ENCODE measurements at places on chromosomes 16 and 17.
A peak's percentile ranks its signal among the peaks of the same experiment; 100 is the strongest.

GRCh38 chr16:84278968-84279367 lies 15.7 kb upstream of the WFDC1 start:
- DNase-seq, result no peak
- peaks cover 4% of the 10 kb centered on the region for H3K27me3 ChIP-seq
- H3K4me3 ChIP-seq, result no peak overlapping the region
- H3K36me3 ChIP-seq, result no peaks in the 10 kb centered on the region
- H3K4me1 ChIP-seq, result no peaks in the 10 kb centered on the region

- no peaks in the 10 kb centered on the region for H3K27me3 ChIP-seq
- H3K36me3 ChIP-seq, result no peaks in the 10 kb centered on the region
- DNase-seq, result no peak
These were observed 7.4 kb downstream of the NTHL1 start for GRCh38 chr16:2040041-2040786.

DNA sequence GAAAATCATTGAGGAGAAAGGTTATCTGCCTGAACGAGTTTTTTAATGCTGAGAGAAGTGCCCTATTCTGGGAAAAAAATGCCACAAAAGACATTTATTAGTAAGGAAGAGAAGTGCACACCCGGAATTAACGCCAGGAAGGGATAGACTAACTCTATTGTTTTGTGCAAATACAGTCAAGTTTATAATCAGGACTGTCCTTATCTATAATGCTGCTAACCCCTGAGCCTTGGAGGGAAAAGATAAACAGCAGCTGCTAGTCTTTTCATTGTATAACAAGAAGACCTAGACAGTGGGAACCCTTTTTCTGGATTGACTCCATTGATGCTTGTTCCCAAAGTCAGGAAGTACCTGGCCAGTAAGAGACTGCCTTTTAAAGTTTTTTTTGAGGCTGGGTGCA lies 26.5 kb downstream of the BCAS3 start:
- H3K36me3 ChIP-seq, result peaks cover 2% of the 10 kb centered on the region
- H3K4me1 ChIP-seq, result no peaks in the 10 kb centered on the region
- no peak overlapping the region for H3K27ac ChIP-seq
- no peak overlapping the region for H3K4me3 ChIP-seq

DNA sequence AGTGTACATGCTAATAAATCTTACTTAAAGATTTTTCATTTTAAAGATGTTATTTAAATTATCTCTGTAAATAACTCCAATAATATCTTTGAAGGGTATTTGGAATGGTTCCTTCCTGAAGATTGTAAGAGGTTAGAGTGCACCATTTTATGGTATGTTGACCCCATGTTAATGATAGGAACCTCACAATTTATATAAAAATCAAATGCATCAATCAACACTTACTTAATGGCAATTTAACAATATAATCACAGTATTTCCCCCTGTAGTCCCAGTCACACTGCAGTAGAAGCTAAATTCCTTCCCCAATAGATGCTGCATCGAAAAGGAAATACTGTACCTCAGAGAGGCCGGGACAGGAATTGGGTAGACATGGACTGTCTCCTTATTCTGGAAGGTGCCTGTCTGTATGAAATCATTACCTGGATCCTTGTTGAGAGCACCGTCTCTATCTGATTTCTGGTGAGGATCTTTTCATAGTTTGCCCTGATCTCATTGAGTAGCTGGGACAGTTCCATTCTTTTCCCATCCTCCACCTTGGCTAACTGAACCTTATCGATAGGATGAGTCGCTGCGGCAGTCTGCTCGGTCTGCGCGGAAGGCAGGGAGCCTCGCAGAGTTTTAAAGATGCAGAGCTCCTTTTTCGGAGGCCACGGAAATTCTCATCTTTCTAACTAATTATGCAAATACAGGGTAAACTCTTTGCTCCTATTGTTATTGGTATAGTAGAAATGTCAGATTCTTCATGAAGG lies at the start of gene KRT222:
TSS of gene KRT222 (minus strand) at position 596 of the 752 bp plus-strand sequence. CDS start at position 518, 78 bp downstream.
- no peak within 1 kb of the TSS for H3K27ac ChIP-seq
- peak within 1 kb of the TSS; percentile 51 for H3K4me3 ChIP-seq
- H3K36me3 ChIP-seq, result no peaks in the 10 kb centered on the region
- no peak for DNase-seq
- peaks cover 29% of the 10 kb centered on the region for H3K27me3 ChIP-seq
- H3K4me1 ChIP-seq, result peaks cover 9% of the 10 kb centered on the region

- H3K4me3 ChIP-seq, result no peak overlapping the region
- H3K27ac ChIP-seq, result no peak overlapping the region
- no peak for DNase-seq
- H3K4me1 ChIP-seq, result peaks cover 8% of the 10 kb centered on the region
- peaks cover 17% of the 10 kb centered on the region for H3K27me3 ChIP-seq
These were observed 1.6 kb downstream of the OSGIN1 start for GRCh38 chr16:83954577-83955016.

DNA sequence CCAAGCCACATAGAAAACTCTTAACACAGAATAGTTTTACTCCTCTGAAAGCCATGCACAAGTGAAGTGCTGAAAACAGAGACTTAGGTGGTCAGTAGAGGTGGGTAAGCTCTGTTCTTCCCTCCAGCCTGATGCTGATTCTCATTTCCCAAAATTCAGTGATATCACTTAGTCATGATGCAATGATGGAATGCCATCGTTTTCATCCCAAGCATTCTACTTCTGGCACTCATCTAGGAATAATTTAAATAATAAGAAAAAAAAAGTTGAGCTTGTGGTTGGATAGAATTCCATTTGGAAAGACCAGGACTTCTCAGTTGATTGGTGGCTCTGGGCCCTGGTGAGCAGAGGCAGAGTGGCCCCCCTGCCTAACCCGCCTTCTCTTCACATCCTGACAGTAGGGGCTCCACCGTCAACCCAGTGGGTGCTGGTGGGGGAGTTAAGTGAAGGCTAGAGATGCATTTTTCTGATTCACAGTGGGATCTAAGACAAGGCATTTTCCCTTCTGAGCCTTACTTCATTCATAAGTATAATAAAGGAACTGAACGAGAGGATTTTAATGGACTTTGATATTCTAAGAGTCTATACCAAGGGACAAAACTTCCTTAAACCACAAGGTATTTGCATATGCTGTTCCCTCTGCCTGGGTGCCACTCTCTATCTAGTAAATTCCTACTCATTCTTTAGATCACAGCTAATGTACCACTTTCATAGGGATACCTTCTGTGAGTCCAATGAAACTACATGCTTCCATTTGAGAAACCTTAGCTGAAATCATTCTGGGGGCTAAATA lies 310.3 kb upstream of the DYNLRB2 start:
- no peak overlapping the region for H3K27ac ChIP-seq
- no peaks in the 10 kb centered on the region for H3K36me3 ChIP-seq
- H3K4me3 ChIP-seq, result no peak overlapping the region
- no peaks in the 10 kb centered on the region for H3K27me3 ChIP-seq

- peak overlapping the region; percentile 86 for H3K27ac ChIP-seq
- peaks cover 8% of the 10 kb centered on the region for H3K36me3 ChIP-seq
- DNase-seq, result peak; percentile 76
- peak overlapping the region; percentile 38 for H3K4me3 ChIP-seq
- peaks cover 83% of the 10 kb centered on the region for H3K4me1 ChIP-seq
- H3K27me3 ChIP-seq, result no peaks in the 10 kb centered on the region
These were observed 57.0 kb downstream of the PITPNC1 start for GRCh38 chr17:67434061-67434525.

DNA sequence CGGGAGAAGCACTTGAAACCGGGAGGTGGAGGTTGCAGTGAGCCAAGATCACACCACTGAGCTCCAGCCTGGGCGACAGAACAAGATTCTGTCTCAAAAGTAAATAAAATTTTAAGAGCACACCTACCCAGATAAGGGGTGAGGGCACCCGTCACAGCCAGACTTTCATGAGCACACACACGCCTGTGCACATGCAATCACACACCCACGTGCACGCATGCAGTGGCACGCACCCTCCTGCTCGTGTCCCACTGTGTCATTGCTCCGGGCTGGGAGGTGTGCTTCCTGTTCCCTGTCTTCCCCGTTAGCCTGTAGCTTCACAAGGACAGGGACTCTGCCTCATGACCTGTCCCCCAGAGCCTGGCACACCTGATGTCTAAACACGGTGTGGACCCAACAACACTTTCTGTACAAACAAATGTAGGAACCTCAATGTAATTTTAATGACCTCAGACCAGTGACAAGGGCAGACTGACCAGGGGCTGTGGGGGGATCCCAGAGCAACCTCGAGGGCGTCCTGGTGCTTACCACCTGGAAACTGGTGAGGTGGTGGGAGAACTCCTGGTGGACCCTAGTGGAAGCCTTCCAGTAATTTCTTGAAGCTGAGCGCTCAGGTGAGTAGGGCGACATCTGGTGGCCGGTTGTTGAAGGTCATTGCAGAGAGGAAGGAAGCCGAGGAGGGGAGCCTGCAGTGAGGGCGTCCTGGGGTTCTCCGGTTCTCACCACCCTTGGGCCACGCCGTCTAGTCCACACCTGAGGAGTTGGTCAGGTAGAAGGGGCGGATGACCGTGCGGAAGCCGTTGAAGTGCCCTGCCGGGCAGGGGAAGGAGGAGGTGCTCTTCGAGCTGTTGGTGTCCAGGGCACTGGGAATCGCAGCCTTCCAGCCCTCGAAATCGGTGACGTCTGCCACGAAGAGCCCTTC lies 8.6 kb downstream of the LGALS3BP start:
- peaks cover 5% of the 10 kb centered on the region for H3K4me1 ChIP-seq
- H3K36me3 ChIP-seq, result peaks cover 3% of the 10 kb centered on the region
- no peak overlapping the region for H3K4me3 ChIP-seq
- peak; percentile 91 for DNase-seq

DNA sequence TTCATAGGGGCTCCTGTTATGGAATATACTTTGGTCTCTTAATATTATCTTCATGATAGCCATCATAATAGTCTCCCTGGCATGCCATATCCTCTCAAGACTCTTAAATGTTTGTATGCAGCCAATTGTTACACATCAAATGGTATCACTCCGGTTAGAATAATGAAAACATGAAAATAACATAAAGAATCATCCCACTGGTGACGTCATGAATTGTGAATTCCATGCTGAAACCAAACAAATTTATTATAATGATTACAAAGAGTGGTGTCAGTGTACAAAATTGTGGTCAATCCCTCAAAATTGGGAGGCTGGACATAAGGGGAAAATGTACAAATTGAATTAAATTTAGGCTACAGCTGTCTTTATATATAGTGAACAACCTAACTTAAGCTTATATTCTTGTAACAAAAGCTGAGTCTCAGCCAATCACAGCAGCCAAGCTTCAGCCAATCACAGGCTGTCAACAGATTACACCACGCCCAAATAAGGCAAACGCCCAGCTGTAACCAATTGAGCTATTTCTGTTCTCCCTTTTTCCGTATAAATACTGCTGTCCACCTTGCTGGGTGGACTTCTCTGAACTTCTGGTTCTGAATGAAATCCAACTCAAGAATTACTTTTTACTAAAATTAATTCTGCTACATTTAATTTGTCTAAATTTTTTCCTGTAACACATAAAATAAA lies 156.1 kb downstream of the CHD9NB start:
- H3K4me3 ChIP-seq, result no peak overlapping the region
- H3K27ac ChIP-seq, result no peak overlapping the region
- no peaks in the 10 kb centered on the region for H3K36me3 ChIP-seq
- no peak for DNase-seq
- peaks cover 11% of the 10 kb centered on the region for H3K27me3 ChIP-seq

DNA sequence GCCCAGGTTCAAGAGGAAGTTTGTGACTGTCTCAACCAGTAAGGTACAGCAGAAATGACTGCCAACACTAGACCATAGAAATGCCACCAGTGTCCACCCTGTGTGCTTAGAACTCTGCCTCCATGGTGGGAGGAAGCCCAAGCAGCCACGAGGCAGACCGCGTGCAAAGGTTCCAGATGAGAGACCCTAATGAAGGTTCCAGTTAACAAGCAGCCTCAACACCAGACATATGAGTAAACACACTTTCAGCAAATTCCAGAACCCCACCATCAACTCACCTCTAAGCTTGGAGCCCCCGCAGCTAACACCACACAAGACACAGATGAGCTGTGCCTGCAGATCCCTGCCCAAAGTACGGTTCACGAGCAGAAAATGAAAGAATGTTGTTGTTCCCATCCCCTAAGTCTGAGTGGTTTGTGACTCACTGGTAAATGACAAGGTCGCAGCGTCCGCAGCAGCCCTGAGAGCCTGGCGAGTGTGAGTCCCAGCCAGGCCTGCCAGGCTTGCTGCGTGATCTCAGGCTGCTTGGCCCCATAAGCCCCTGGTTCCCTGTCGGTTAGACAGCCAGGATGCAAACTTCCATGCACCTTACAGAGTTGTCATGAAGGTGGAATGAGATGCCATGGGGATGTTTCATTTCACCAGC lies 193.7 kb downstream of the C16orf95 start:
- H3K4me3 ChIP-seq, result no peak overlapping the region
- DNase-seq, result no peak
- no peak overlapping the region for H3K27ac ChIP-seq
- no peaks in the 10 kb centered on the region for H3K36me3 ChIP-seq
- H3K4me1 ChIP-seq, result no peaks in the 10 kb centered on the region

- no peak overlapping the region for H3K27ac ChIP-seq
- peaks cover 6% of the 10 kb centered on the region for H3K4me1 ChIP-seq
- H3K36me3 ChIP-seq, result no peaks in the 10 kb centered on the region
- no peak for DNase-seq
- H3K4me3 ChIP-seq, result no peak overlapping the region
These were observed 3.5 kb downstream of the SMTNL2 start for GRCh38 chr17:4587803-4588202.

DNA sequence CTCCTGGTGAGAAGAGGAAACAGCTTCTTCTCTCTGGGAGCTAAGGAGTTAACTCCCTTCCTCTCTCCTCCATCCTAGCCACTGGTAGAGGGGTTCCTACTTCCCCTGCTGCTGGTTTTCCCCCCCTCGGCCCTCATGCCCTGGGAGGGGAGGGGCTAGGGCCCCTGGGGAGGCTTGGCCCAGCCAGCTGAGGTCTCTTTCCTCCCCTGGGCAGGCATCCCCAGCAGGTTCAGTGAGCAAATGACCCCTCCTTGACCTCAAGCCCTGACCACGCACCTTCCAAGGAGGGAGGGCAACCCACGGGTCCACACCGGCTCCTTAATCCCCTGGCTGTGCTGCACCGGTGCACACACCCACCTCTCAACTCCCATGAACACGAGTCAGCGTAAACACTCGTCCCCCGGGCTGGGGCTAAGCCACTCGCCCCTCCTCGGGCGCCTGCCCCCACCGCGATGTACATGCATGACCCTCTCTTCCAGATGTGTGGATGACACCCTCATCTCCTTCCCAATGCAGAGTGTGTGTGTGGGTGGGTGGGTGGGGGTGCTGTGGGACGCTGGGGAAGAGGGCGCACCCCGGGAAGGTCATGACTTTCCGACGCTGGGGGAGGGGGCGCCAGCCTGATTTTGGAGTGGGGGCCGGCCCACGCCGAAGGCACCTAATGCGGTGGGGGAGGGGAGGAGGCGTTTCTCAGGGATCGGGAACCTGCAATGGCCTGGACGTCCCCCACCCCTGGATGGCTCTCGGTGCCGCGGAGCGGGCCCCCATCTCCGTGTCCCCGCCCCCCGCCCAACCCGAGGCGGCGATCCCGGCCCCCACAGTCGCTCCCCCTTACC lies 33.7 kb downstream of the SRCIN1 start:
- peaks cover 10% of the 10 kb centered on the region for H3K4me1 ChIP-seq
- DNase-seq, result peak; percentile 19
- H3K27ac ChIP-seq, result no peak overlapping the region
- peaks cover 75% of the 10 kb centered on the region for H3K27me3 ChIP-seq
- H3K36me3 ChIP-seq, result no peaks in the 10 kb centered on the region

Measured in activated CD8-positive, alpha-beta T cell treated with anti-CD3 and anti-CD28 coated beads for 36 hours (primary cell).